ENCODE measurements at places on chromosomes 1 and 21. TPM values are rescaled to one million over a fixed set of nuclear protein-coding genes. Genes with fewer than 3 reads are reported as not detected.

Gene OR10X1
- not detected for total RNA-seq

Gene HCRTR1
- not detected for total RNA-seq

Gene TRIM58
- total RNA-seq: 44.2 TPM

Gene AMY1B
- not detected for total RNA-seq

Gene ABCA4
- not detected for total RNA-seq

Gene CEP104
- 33.0 TPM for total RNA-seq

Gene KIF14
- total RNA-seq: 0.12 TPM

Gene CEPT1
- 24.5 TPM for total RNA-seq

Gene SMIM1
- total RNA-seq: 1.5 TPM

Gene CYP4B1
- 3.2 TPM for total RNA-seq

Gene RTCA
- total RNA-seq: 43.6 TPM

Gene TDRD10
- total RNA-seq: 0.12 TPM

Gene CRYZ
- 19.9 TPM for total RNA-seq

Gene ANXA9
- total RNA-seq: not detected

Gene CLCN6
- total RNA-seq: 11.7 TPM
